Endodermal cell (in vitro differentiated cells): ENCODE measurements at places on chromosomes 4 and X. TPM values are rescaled to one million over a fixed set of nuclear protein-coding genes. Genes with fewer than 3 reads are reported as not detected.

GRCh38 chrX:30824275-30824674 is 64.8 kb downstream of the TAB3 start:
- H3K27me3 ChIP-seq, result no peaks in the 10 kb centered on the region
- DNase-seq, result no peak
- no peaks in the 10 kb centered on the region for H3K36me3 ChIP-seq
- H3K4me3 ChIP-seq, result no peak overlapping the region
- H3K4me1 ChIP-seq, result no peaks in the 10 kb centered on the region

The CENPVL3 gene
- 1.8 and 2.4 TPM in 2 replicates for total RNA-seq

GRCh38 chr4:56448301-56448700 is 12.2 kb downstream of the PAICS start:
- H3K4me3 ChIP-seq, result no peak overlapping the region
- H3K27me3 ChIP-seq, result no peaks in the 10 kb centered on the region
- no peak overlapping the region for H3K27ac ChIP-seq
- no peak for DNase-seq

The PDGFRA gene
- 7.6 to 16.0 TPM (median 7.8 TPM) in 3 replicates for total RNA-seq

- DNase-seq, result no peak
- H3K4me1 ChIP-seq, result no peaks in the 10 kb centered on the region
- H3K27ac ChIP-seq, result no peak overlapping the region
- H3K27me3 ChIP-seq, result no peaks in the 10 kb centered on the region
- no peak overlapping the region for H3K4me3 ChIP-seq
Measured at GRCh38 chr4:178136736-178137345, 694.6 kb upstream of the AGA start.

DNA sequence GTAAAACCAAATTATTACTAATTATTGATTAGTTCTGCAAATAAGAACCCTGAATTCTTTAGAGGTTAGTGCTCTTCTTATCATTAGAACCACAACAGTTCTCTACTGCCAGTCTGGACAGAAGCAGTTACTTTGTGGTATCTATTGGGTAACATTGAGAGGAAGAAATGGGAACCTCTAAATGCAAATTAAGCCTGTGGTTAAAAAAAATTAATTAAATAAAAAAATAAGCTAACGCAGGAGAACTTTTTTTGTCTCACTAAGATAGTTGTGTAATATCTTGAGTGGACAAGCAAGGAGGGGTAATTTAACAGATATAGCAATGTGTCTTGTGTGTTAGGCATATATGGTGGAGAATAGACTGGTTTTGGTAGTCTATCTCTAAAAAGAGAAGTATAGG is 32.9 kb upstream of the TET2 start:
- DNase-seq, result no peak
- no peaks in the 10 kb centered on the region for H3K36me3 ChIP-seq
- no peaks in the 10 kb centered on the region for H3K4me1 ChIP-seq
- no peak overlapping the region for H3K27ac ChIP-seq
- peaks cover 4% of the 10 kb centered on the region for H3K27me3 ChIP-seq
